ENCODE measurements at places on chromosomes 5 and 9. TPM values are rescaled to one million over a fixed set of nuclear protein-coding genes. Genes with fewer than 3 reads are reported as not detected.

- no peak overlapping the region for H3K27ac ChIP-seq
- H3K27me3 ChIP-seq: no peaks in the 10 kb centered on the region
- no peak overlapping the region for H3K4me3 ChIP-seq
Measured at GRCh38 chr9:129861447-129861827, 26.2 kb downstream of the USP20 start.

DNA sequence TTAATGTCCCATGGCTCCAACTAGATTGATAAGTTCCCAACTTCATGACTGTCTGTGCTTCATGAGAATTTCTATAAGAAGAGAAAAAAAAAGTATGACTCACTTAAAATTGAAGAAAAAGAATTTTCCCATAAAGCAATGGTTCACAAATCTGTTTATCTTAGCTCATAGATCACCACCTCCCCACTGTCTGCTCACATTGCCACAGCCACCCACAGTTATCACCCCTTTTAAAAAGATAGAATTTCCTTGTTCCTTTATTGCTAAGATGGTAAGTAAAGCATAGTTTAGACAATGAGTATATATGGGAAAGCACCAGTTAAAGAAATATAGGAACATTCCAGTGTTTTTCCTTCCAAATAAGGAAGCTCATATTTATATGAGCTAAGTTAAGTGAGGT is 67.1 kb downstream of the ALDH7A1 start:
- no peaks in the 10 kb centered on the region for H3K4me1 ChIP-seq
- DNase-seq: no peak
- no peak overlapping the region for H3K4me3 ChIP-seq
- no peaks in the 10 kb centered on the region for H3K36me3 ChIP-seq
- no peak overlapping the region for H3K27ac ChIP-seq

- peak overlapping the region; percentile 79 for H3K4me3 ChIP-seq
- H3K27me3 ChIP-seq: no peaks in the 10 kb centered on the region
- H3K4me1 ChIP-seq: no peaks in the 10 kb centered on the region
- no peak for DNase-seq
- peak overlapping the region; percentile 93 for H3K27ac ChIP-seq
- H3K36me3 ChIP-seq: no peaks in the 10 kb centered on the region
Measured at GRCh38 chr5:75512383-75513074, 838 bp downstream of the POLK start.

DNA sequence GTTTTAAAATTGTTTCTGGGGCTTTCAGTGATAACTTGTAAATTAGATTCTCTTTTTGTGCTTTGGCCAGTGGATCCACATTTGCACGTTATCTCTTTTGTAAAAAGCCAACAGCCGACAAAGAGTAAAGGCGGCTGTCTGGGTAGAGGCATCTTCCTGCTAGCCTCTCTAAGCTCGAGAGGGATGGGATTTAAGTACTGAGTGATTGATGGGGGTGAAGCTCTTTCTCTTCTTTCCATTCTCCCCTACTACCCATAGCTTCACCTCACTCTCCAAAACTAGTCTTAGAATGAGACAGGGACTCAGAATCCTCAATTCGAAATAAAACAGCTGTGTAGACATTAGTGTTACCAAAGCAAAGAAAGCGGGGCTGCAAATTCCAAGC is 3.4 kb downstream of the PBX3 start:
- DNase-seq: no peak
- H3K27ac ChIP-seq: peak overlapping the region; percentile 92
- H3K4me1 ChIP-seq: no peaks in the 10 kb centered on the region
- H3K27me3 ChIP-seq: no peaks in the 10 kb centered on the region

GRCh38 chr5:54379590-54379989 is 69.2 kb upstream of the ARL15 start:
- H3K27me3 ChIP-seq: no peaks in the 10 kb centered on the region
- no peak for DNase-seq
- H3K27ac ChIP-seq: no peak overlapping the region
- H3K4me3 ChIP-seq: no peak overlapping the region

- H3K4me3 ChIP-seq: peak overlapping the region; percentile 56
- no peaks in the 10 kb centered on the region for H3K36me3 ChIP-seq
- H3K4me1 ChIP-seq: no peaks in the 10 kb centered on the region
- H3K27me3 ChIP-seq: no peaks in the 10 kb centered on the region
Measured at GRCh38 chr5:151224372-151224771, 480 bp upstream of the CCDC69 start.

DNA sequence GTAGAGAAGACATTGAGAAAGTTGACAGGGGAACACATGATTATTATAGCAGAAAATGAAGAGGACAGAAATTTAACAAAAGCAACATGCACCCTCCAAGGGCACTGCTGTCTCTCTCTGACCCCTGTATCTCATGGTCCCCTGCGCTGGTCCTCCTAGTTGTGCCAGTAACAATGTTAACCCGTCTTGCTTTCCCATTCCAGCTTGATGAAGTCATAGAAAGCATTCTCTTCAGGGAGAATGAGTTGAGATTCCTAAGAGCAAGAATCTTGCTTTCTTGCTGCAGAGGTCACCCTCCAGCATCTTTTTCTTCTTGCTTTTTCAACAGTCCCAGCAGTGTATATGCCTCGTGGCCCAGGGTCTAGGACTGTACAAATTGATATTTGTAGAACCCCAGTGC is 279.6 kb upstream of the ADAMTSL1 start:
- H3K4me1 ChIP-seq: no peaks in the 10 kb centered on the region
- no peaks in the 10 kb centered on the region for H3K36me3 ChIP-seq
- no peak for DNase-seq
- no peak overlapping the region for H3K4me3 ChIP-seq
- H3K27me3 ChIP-seq: no peaks in the 10 kb centered on the region

- no peaks in the 10 kb centered on the region for H3K36me3 ChIP-seq
- H3K27me3 ChIP-seq: no peaks in the 10 kb centered on the region
- H3K4me3 ChIP-seq: no peak overlapping the region
- no peak for DNase-seq
Measured at GRCh38 chr5:147180751-147181150, 54.1 kb upstream of the STK32A start.

DNA sequence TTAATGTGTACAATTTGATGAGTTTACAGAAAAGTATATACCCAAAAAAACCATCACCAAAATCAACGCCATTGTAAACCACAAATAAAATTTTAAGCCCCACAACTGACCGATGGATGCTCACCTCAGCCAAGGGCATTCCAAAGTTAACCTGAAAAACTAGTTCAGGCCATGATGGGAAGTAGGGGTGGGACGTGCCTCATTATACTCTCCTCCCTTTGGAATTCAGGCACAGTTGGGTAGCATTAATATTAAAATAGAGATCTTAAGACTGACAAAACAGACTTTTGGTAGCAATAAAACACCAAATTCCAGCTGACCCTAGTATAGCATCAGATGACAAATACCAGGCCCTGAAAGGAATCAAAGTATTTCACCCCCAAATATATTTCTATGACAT is 129.0 kb downstream of the CDH18 start:
- DNase-seq: no peak
- no peak overlapping the region for H3K4me3 ChIP-seq
- no peak overlapping the region for H3K27ac ChIP-seq
- no peaks in the 10 kb centered on the region for H3K36me3 ChIP-seq

DNA sequence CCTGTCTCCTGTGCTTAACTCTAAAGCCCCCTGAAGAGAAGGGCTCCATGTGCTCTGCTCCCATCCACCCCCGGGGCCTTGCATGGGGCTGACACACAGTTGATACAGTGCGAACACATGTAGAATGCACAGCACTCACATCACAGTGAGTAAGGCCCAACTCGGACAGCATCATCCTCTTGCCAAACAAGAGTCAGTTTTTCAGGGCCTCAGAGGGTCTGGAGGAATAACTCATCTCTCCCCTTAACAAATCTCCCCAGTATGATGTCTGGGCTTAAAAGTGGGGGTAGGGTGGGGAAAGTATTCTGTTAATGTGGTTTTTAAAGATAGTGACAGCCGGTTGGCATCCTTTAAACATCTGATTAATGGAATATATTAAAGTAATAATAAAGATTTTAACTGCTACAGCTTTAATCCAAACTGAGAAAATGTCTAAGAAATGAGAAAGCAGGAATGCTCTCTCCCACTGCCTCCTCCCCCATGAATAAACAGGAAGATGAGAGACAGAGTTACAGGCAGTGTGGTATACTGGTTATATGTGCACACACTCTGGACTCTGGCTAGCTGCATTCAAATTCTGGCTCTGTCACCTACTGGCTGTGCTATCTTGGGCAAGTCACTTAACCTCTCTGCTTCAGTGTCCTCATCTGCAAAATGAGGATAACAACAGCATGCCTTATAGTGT is 22.5 kb downstream of the APBA1 start:
- no peak overlapping the region for H3K27ac ChIP-seq
- H3K27me3 ChIP-seq: no peaks in the 10 kb centered on the region
- no peak overlapping the region for H3K4me3 ChIP-seq
- no peak for DNase-seq
- H3K36me3 ChIP-seq: no peaks in the 10 kb centered on the region

DNA sequence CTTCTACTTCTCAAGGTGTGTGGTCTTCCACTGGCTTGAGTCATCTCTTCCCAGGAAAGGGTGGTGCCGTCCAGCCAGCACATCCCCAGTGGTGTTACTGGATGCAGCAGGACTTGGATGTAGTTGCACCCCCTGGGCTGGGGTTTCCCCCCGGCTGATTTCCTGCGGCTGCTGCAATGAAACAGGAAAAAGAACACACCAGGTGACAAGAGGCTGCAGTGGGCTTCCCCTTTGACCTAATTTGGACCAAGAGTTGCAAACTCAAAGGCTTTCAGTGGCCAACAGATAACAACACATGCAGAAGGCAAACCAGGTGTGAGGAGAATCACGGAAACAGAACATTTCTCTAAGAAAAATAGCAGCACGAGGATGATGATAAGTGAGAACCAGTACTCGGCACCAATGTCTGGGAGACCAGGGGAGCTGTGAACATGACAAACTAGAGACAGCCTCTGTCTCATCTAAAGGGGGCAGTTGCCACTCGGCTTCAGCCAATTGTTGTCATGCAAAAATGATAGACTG is 83.7 kb downstream of the PDE6A start:
- H3K4me1 ChIP-seq: peaks cover 5% of the 10 kb centered on the region
- DNase-seq: no peak
- H3K27me3 ChIP-seq: no peaks in the 10 kb centered on the region
- no peak overlapping the region for H3K4me3 ChIP-seq
- H3K27ac ChIP-seq: no peak overlapping the region
- no peaks in the 10 kb centered on the region for H3K36me3 ChIP-seq

DNA sequence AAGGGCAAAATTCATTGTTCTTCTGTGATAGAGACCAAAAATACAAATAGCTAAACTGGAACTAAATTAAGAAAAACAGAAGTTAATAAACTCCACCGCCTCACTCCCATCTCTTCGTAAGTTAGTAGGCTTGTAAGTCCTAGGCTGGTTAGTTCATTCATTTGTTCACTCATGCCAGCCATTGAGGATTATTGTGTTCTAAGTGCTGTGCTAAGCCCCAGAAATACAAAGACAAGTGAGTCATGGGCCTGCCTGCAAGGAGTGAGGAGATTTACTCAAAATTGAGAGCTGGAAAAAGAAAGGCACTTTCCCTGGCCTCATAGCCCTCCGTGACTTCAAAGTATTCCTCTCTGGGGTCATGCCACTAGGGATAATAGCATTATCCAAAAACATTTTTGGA is 8.5 kb downstream of the DOCK8 start:
- no peaks in the 10 kb centered on the region for H3K27me3 ChIP-seq
- no peak for DNase-seq
- no peaks in the 10 kb centered on the region for H3K36me3 ChIP-seq
- H3K4me1 ChIP-seq: no peaks in the 10 kb centered on the region
- H3K4me3 ChIP-seq: no peak overlapping the region

GRCh38 chr5:168120401-168121137 is 170.9 kb upstream of the WWC1 start:
- H3K4me1 ChIP-seq: no peaks in the 10 kb centered on the region
- no peak overlapping the region for H3K4me3 ChIP-seq
- no peaks in the 10 kb centered on the region for H3K36me3 ChIP-seq
- H3K27ac ChIP-seq: no peak overlapping the region

GRCh38 chr5:165086465-165086864 is 1581.0 kb downstream of the MAT2B start:
- H3K36me3 ChIP-seq: no peaks in the 10 kb centered on the region
- H3K4me3 ChIP-seq: no peak overlapping the region
- no peaks in the 10 kb centered on the region for H3K4me1 ChIP-seq
- H3K27me3 ChIP-seq: no peaks in the 10 kb centered on the region
- no peak for DNase-seq
- no peak overlapping the region for H3K27ac ChIP-seq

- no peak overlapping the region for H3K27ac ChIP-seq
- H3K36me3 ChIP-seq: no peaks in the 10 kb centered on the region
- H3K27me3 ChIP-seq: no peaks in the 10 kb centered on the region
Measured at GRCh38 chr9:106119176-106119575, 424.8 kb downstream of the TMEM38B start.

The BTNL3 gene
- not detected for total RNA-seq

The EPB41L4A gene
- 23.0 TPM for total RNA-seq

All from prostate gland (tissue), 2 donors.